ENCODE measurements at places on chromosomes 16 and 17. TPM values are rescaled to one million over a fixed set of nuclear protein-coding genes. Genes with fewer than 3 reads are reported as not detected.

DNA sequence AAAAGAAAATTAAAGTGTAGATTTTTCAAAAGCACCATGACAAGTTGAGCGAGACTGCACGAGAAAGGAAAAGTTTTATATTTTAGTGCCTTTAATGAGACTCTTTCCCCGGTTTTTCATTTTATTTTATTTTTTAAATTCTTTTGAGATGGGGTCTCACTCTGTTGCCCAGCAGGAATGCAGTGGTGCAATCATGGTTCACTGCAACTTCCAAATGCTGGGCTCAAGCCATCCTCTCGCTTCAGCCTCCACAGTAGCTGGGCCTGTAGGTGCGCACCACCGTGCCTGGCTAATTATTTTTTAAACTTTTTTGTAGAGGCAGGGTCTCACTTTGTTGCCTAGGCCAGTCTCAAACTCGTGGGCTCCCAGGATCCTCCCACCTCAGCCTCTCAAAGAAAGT lies 5.7 kb upstream of the ATP2A3 start:
- DNase-seq: no peak

DNA sequence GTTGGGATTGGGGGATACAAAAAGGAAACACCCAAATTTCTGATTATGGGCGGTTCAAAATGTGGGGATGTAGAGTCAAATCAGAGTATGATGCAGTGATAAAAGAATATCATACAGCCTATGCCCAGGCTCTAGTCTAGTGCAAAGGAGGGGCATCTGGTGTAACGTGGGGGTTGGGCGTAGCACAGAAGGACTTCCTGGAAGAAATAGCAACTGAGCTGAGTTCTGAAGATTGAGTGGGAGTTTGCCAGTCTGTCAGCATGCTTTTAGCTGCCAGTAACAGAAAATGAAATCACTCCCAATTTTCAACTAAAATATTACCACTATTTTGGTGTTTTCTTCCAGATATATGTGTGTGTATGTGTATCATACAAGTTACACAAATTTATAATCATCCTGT lies 196.9 kb downstream of the SPECC1 start:
- DNase-seq: no peak

GRCh38 chr17:9509236-9509816 lies 66.3 kb downstream of the STX8 start:
- DNase-seq: no peak

DNA sequence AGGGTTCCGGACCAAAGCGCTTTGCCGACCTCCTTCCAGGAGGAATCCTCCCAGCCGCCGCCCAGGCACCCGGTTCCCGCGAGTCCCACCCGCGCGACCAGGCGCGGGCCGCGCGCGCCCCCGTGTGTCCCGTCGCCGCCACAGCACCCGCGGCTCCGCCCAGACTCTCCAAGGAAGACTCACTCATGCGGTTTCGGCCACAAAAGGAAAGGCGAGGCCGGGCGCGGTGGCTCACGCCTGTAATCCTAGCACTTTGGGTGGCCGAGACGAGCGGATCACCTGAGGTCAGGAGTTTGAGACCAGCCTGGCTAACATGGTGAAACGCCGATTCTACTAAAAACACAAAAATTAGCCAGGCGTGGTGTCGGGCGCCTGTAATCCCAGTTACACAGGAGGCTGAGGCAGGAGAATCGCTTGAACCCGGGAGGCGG lies 3.5 kb upstream of the PKMYT1 start:
- DNase-seq: peak; percentile 92

DNA sequence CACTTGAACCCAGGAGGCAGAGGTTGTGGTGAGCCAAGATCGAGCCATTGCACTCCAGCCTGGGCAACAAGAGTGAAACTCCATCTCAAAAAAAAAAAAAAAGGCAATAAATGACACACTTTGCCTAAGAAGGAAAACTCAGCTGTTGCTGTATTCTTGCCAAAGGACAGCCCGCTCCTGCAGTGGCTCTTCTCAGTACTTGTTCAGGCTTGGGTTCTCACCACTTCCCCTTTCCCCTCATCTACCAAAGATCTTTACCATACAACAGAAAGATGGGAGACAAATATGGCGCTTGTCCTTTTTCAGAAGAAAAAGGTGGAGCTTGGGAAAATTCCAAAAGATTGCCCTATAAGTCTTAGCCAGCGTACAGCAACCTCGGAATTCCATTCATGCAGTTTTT lies 58.5 kb downstream of the MYH13 start:
- no peak for DNase-seq

DNA sequence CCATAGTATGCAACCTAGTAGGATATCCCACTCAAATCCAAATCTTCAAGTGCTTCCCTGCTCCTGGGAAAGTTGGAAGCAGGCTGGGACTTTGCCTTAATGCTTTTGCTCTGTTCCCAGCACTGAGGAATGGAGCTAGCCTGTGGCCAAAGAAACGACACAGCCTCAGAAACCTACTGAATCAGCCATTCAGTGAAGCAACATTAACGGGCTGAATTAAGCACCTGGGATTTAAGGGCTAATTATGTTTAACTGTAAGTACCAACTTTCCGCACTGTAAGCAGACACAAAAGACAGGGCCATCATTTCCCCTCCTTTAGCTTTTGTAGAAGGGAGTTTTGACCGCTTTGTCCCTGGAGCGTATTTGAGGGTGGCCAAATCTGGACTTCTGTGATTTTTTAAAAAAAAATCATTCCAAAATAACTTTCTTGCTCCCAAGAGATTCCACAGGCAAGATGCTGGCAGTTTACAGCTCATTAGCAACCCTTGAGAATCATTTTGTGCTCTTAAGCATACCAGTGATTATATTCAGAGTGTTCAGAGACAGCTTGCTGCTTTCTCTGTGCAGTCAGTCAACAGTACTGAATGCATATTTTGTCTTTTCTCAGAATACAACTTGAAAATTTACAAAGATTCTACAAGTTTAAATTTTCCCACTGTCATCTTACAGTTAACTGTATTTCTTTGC lies 17.6 kb upstream of the NOL11 start:
- DNase-seq: no peak

- DNase-seq: no peak
Measured at GRCh38 chr17:82216301-82217119, 3.9 kb upstream of the CCDC57 start.

DNA sequence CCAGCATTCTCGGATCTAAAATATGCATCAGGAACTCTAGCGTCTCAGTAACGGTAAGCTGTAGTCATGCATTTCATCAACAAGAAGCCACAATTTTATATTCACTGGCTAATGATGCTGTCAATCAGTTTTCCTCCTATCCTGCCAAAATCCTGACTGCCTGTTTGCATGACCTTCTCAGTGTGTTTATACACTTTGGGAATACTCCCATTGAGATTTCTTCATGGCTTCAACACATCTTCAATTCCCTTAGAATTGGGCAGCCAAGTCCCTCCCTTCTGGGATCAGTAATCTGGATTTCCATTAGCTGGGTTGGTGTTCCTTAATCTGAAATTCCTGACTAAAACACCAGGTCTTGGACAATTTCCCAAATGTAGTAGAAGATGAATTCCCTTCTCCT lies 348.9 kb upstream of the DYNLRB2 start:
- no peak for DNase-seq

DNA sequence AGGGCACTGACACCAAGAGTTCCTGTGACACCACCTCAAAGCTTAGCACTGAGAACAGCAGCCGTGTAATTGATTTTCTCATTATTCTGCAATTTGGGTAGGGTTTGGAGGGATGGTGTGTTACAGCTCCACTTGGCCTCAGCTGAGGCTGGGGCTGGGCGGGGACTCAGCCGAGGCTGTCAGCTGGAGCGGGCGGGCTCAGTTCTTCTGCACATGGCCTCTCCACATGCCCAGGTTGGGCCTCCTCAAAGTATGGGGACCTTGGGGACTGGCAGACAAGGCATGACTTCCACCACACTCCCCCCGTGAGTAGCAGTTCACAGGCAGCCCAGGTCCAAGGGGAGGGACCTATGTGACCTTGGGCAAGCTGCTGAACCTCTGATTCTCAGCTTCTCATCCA lies 171.5 kb downstream of the IRF8 start:
- no peak for DNase-seq

- DNase-seq: no peak
Measured at GRCh38 chr16:12132290-12132689, 155.8 kb downstream of the SNX29 start.

CCL1 gene
- total RNA-seq: not detected

TUBB3 gene
- 163 TPM for total RNA-seq

CES4A gene
- 0.89 TPM for total RNA-seq

SPN gene
- 2.3 TPM for total RNA-seq
